Stimulated activated CD4-positive, alpha-beta T cell treated with anti-CD3 and anti-CD28 coated beads, Interleukin-2, amount 100 ng/mL, for 48 hours (primary cell): ENCODE measurements at places on chromosomes 5 and 9.

- no peak for DNase-seq
These were observed 12.8 kb upstream of the STC2 start for GRCh38 chr5:173340984-173341383.

GRCh38 chr5:36373527-36374086 lies 71.9 kb upstream of the RANBP3L start:
- no peak for DNase-seq

- DNase-seq, result no peak
These were observed 30.9 kb downstream of the DMRT3 start for GRCh38 chr9:1007312-1007711.

DNA sequence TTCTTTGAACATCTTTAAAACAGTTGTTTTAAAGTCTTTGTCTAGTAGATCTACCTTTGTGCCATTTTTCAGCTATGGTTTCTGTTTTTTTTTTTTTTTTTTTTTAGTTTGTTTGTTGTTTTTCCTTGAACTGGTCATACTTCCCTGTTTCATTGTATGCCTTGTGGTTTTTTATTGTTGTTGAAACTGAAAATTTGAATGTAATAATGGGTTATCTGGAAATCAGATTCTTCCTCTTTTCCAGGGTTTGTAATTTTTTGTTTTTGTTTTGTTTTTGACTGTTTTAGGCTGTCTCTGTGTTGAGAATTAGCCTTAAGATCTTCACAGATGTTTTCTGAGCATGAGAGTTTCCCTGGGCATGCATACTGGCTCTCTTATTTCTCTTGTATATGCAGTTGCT lies 269.6 kb upstream of the DAP start:
- no peak for DNase-seq

- DNase-seq, result no peak
These were observed 1571.2 kb upstream of the C9orf72 start for GRCh38 chr9:29144476-29144875.

- DNase-seq, result no peak
These were observed at the start of gene IL12B for GRCh38 chr5:159330131-159330800. TSS of gene IL12B (minus strand) at chr5:159330487. CDS start at chr5:159326782, 3,705 bp downstream.

DNA sequence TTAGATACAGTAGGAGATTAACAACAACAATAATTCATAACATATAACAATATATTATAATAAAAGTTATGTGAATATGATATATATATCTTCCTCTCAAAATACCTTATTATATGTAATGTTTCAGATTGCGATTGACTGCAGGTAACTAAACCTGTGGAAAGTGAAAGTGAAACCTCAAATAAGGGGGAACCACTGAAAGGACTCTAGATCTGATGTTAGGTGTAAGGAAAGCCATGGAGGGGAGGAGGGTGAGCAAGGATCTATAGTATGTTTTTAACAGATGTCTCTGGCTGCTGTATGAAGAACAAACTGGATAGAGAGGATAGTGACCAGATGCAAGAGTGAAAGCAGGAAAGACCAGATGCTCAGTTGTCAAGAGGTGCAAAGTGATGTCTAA lies 5.8 kb upstream of the FSTL4 start:
- DNase-seq, result no peak

- DNase-seq, result no peak
These were observed 11.1 kb downstream of the ARSB start for GRCh38 chr5:78974011-78974410.

- no peak for DNase-seq
These were observed 149.5 kb upstream of the LHFPL2 start for GRCh38 chr5:78797936-78798672.

DNA sequence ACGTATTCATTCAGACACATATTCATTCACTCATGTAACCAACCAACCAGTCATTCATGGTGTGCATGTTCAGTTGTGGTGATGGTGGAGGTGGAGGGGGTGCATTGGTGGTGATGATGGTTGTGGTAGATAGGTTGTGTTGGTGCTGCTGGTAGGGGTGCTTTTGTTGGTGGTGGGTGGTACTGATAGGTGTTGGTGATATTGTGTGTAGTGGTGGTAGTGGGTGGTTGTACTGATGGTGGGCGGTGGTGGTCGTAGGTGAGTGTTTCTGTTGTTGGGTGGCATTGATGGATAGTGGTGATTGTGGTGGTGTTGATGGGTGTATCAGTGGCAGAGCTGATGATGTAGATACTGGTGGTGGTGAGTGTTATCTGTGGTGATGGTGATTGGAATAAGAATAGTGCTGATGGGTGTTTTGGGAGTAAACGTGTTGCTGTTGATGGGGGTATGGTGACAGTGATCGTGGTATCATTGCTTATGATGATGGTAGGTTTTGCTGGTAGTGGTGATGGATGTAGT lies 59.8 kb upstream of the SHB start:
- DNase-seq, result no peak

DNA sequence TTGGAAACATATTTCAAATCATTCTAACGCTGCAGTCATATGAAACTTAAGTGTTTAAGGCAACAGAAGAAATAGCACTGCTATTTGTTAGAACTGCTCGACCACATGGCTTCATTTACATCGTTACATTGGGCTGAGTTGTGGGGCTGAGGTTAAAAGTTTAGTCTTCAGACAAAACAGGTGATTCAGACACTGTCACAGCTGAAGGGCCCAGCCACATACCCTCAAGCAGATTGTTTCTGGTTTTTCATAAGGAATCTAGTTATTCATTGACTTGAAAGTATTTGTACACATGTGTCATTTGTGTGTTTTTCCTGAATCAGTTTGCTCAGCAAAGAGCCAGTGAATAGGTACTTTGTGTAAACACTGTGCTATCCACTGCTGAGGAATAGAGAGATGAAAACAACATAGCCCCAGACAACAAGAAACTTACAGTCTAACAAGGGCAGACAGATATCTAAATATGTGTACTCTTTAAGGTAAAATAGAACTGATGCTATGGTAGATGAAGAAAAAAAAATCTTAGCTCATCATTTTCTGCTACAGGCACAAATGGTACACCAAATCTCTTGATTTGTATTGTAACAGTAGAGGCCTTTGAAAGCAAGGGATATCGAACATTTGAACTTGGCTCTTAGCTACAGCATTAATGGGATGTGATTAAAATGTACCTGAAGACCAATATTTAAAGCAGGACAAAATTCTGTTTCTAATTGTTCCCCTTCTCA lies 357.6 kb upstream of the RPS23 start:
- DNase-seq, result no peak

GRCh38 chr5:141609044-141609443 lies 9.8 kb downstream of the DIAPH1 start:
- DNase-seq, result no peak

GRCh38 chr9:121558473-121558872 lies 58.8 kb upstream of the GGTA1 start:
- no peak for DNase-seq

- DNase-seq, result no peak
These were observed 3.1 kb upstream of the ZNF474 start for GRCh38 chr5:122126177-122126755.

DNA sequence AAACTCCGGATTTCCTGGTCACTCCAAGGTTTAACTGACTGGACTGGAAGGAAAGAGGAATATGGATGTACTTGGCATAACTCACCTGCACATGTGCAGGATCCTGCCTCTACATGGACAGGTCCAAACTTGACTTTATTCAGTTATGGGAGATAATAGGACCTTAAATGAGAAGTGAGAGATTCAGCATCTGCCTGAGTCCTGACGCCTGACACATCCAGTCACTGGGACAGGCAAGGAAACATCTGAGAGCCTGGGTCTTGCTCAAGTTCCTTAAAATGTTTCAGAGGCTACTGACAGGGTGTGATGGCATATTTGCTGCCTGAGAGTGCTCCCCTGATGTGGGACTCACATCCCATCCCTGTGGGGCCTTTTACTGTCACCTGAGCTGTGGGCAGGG lies 34.9 kb downstream of the ZNF354A start:
- DNase-seq, result no peak

- no peak for DNase-seq
These were observed 83.9 kb downstream of the LRRC70 start for GRCh38 chr5:62662521-62662920.

- no peak for DNase-seq
These were observed 80.3 kb upstream of the SARDH start for GRCh38 chr9:133818444-133818843.

- no peak for DNase-seq
These were observed 691.8 kb downstream of the MTRR start for GRCh38 chr5:8560776-8561175.
